Sigmoid colon (tissue), 7 donors: ENCODE measurements at places on chromosomes 2 and 18. TPM values are rescaled to one million over a fixed set of nuclear protein-coding genes. Genes with fewer than 3 reads are reported as not detected.

The IER3IP1 gene
- 11.1 TPM for total RNA-seq

The CCBE1 gene
- total RNA-seq = 52.7 TPM

The TOGARAM2 gene
- 0.82 TPM for total RNA-seq

The B3GNT7 gene
- total RNA-seq = 3.2 TPM

The PMAIP1 gene
- total RNA-seq = 1.1 TPM

The KIDINS220 gene
- total RNA-seq = 94.2 TPM

The DSC1 gene
- not detected for total RNA-seq

DNA sequence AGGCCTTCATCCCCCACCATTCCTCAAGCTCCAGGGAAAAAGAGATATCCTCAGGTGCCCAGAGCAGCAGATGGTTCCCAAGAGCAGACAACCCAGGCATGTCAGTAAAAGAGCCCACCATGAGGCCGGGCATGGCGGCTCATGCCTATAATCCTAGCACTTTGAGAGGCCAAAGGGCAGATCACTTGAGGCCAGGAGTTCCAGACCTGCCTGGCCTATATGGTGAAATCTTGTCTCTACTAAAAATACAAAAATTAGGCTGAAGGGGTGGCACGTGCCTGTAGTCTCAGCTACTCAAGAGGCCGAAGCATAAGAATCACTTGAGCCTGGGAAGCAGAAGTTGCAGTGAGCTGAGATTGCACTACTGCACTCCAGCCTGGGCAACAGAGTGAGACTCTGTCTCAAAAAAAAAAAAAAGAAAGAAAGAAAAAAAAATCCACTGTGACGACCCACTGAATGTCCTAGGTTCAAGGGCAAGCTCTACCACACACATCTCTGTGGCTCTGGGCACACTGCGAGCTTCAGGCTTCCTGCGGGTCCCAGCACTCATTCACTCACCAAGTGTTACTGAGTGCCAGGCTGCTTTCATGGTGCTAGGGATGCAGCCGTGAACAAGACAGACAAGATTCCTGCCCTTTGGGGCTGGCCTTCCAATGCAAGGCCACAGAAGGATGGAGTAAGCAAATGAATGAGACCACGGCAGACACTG, 6.5 kb upstream of the DUSP2 start:
- no peaks in the 10 kb centered on the region for H3K36me3 ChIP-seq
- H3K27me3 ChIP-seq = no peaks in the 10 kb centered on the region
- H3K27ac ChIP-seq = no peak overlapping the region
- H3K4me1 ChIP-seq = peaks cover 4% of the 10 kb centered on the region

GRCh38 chr2:74249406-74250122, 51.1 kb downstream of the MTHFD2 start:
- no peaks in the 10 kb centered on the region for H3K36me3 ChIP-seq
- no peaks in the 10 kb centered on the region for H3K27me3 ChIP-seq
- no peak overlapping the region for H3K4me3 ChIP-seq
- no peaks in the 10 kb centered on the region for H3K4me1 ChIP-seq

DNA sequence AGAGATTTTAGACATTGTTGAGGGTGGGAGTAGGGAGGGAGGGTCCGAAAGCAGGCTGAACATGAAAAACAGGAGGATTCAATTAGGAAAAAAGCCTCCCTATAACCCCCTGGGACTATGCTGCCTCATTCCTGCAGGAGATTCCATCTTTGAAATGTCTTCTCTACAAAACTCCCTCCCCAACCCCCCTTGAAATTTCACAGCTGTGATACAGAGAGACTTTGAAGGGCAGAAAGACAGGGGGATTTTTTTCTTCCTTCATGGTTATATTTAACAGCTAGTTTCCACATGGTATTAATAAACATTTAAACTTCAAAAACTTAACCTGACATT, 57.6 kb downstream of the TRIB2 start:
- H3K4me1 ChIP-seq = no peaks in the 10 kb centered on the region
- no peak for DNase-seq
- H3K27ac ChIP-seq = no peak overlapping the region
- H3K27me3 ChIP-seq = no peaks in the 10 kb centered on the region
- no peaks in the 10 kb centered on the region for H3K36me3 ChIP-seq

DNA sequence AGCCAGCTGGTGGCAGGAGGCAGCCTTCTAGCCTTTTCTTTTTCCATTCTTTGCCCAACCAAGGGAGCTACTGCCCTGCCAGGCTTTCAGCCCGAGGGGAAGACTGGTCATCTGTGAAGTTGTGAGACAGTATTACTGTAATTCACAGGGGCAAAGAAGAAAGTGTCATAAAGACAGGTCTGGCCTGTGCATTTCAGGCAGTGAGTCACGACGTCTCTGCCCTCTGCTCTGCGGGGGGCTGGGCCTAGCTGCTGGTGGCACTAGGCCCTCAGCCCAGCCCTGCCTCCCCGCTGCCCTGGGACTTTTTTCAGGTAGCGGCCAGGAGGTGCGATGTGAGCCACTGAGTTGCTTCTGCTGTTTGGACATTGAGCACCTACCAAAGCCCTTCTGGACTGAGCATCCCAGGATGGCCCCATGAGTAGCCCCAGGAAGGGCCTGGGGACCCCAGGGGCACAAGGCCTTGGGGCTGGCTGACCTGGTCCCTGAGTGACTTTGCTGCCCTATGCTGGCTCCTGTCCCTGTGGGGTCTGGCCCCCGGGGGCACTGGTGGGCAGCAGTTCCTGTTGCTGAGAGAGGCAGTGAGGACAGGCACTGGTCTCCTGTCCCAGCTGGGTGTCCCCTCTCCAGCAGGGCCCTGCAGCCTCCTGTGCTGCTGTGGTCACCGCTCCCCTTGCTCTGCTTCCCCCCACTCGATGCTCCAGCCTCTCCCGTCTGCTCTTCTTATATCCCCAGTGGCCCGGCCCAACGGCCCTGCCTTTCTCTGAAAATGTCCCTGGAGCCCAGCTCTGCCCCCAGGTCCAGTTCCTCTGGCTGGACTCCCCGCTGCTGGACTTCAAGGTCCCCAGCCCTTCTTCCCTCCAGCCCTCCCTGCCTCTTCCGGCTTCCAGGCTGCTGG, 7.0 kb downstream of the INHBB start:
- H3K36me3 ChIP-seq = no peaks in the 10 kb centered on the region
- H3K4me1 ChIP-seq = no peaks in the 10 kb centered on the region
- no peak overlapping the region for H3K27ac ChIP-seq
- no peaks in the 10 kb centered on the region for H3K27me3 ChIP-seq
- H3K4me3 ChIP-seq = no peak overlapping the region

DNA sequence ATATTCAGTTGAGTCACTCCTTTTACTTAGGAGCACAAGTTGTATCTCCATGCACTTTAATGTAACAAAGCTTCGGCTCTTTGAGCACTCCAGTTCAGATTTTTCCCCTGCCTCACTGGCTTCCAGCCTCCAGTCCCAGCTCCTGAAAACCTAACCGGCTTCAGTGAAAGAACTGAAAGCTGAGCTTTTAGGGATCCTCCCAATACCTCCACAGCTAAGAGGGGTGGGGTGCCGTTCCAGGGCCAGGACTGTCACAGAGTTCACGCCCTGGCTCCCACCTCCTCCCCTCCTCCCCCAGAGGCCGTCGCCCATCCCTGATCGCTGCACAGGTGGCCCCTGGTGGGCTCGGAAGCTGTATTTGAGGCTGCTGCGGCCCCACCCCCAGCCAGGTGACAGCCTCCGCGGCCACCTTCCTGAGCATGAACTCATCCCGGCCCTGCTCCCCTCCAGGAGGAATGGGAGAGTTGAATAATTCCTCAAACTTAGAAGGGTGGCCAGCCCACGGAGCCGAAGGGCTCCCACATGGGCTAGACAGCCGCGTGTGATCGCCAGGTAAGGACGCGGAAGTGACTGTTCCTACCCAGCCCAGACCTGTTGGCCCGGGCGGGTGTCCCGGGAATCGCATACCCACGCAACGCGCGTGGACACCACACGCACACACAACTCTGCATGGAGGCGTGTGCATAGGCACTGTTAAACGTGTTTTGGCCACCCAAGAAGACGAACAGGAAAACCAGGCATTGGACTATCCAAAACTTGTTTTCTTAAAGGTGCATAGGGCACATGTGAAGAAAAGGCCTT, 1.8 kb downstream of the MYO5B start:
- H3K4me3 ChIP-seq = peak overlapping the region; percentile 49
- peaks cover 19% of the 10 kb centered on the region for H3K27me3 ChIP-seq
- no peaks in the 10 kb centered on the region for H3K36me3 ChIP-seq

GRCh38 chr2:183248866-183249567, 124.8 kb downstream of the NUP35 start:
- no peak for DNase-seq
- H3K27me3 ChIP-seq = no peaks in the 10 kb centered on the region
- H3K27ac ChIP-seq = no peak overlapping the region
- no peaks in the 10 kb centered on the region for H3K4me1 ChIP-seq
- no peak overlapping the region for H3K4me3 ChIP-seq
- no peaks in the 10 kb centered on the region for H3K36me3 ChIP-seq

DNA sequence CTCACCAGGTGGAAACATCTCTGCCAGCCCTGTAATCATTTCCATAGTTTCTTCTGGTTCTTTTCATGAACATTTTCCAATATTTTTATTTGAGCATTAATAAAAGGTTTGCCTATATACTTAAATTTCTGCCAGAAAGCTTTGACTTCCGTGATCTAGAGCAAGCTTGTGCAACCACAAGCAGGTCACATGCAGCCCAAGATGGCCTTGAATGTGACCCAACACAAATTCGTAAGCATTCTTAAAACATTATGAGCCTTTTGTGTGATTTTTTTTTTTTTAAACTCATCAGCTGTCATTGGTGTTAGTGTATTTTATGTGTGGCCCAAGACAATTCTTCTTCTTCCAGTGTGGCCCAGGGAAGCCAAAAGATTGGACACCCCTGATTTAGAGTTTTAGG, 51.6 kb downstream of the NEDD4L start:
- no peaks in the 10 kb centered on the region for H3K27me3 ChIP-seq
- H3K27ac ChIP-seq = no peak overlapping the region
- H3K4me1 ChIP-seq = no peaks in the 10 kb centered on the region
- no peak overlapping the region for H3K4me3 ChIP-seq
- no peaks in the 10 kb centered on the region for H3K36me3 ChIP-seq

DNA sequence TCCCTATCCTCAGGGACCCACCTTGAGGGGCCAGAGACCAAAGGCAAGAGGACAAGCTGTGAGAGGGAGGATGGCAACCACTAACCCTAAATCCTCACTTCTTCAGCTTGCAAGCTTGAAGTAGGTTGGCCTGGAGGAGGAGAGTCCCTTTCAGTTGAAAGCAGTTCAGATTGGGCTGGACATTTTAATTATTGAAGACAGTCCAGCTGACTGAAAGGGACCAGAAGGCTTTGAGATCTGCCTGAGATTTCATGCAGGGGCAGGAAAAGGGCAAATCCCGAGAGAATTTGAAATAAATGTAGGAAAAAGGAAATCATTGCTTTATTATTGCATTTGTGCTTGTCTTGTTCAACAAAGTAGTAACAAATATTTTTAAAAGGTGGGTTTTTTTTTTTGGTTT, 118.9 kb upstream of the STON1 start:
- no peaks in the 10 kb centered on the region for H3K27me3 ChIP-seq
- H3K36me3 ChIP-seq = no peaks in the 10 kb centered on the region
- no peak overlapping the region for H3K27ac ChIP-seq
- H3K4me1 ChIP-seq = peaks cover 16% of the 10 kb centered on the region

DNA sequence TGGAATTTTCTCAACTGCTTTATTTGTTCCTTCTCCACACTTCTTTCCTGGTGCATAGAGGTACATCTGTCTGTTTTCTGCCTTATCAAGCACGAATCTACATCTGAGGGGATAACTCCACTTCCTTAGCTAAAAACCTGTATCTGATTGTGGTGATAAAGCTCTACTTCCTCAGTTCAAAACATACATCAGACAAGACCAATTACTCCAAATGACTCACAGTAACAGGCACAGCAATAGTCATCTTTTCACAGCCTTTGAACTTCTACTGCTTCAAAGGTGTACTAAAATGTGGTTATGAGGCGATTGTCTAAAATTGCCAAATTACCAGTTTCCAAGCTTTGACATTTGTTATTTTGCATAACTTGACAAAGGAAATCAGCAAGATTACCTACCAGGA, 803.6 kb upstream of the ZEB2 start:
- H3K36me3 ChIP-seq = no peaks in the 10 kb centered on the region
- DNase-seq = no peak
- no peaks in the 10 kb centered on the region for H3K27me3 ChIP-seq
- H3K4me3 ChIP-seq = no peak overlapping the region
- no peaks in the 10 kb centered on the region for H3K4me1 ChIP-seq

DNA sequence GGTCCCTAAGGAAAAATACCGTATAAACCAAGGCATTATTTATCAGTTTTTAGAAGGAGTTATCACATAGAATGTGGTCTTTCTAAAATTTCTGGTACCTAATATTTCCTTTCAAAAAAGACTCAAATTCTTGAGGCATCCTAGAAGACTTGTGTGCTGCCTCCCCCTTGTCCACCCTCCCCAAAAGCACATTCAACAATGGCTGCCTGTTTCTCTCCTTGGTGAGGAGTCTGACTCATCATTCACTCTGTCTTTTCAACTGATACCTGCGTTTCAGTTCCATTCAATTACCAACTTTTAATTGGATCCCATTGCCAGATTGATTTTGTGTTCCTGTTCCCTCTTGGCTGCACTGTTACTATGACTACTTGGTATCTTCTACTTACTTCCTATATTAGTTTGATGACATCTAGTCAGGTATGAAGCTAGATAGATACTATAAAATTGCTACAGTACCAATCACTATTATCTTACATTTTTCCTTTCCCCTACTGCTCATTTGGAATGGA, 72.9 kb downstream of the XRCC5 start:
- no peaks in the 10 kb centered on the region for H3K27me3 ChIP-seq
- no peak overlapping the region for H3K27ac ChIP-seq
- H3K4me1 ChIP-seq = no peaks in the 10 kb centered on the region
- H3K36me3 ChIP-seq = no peaks in the 10 kb centered on the region
- no peak for DNase-seq

DNA sequence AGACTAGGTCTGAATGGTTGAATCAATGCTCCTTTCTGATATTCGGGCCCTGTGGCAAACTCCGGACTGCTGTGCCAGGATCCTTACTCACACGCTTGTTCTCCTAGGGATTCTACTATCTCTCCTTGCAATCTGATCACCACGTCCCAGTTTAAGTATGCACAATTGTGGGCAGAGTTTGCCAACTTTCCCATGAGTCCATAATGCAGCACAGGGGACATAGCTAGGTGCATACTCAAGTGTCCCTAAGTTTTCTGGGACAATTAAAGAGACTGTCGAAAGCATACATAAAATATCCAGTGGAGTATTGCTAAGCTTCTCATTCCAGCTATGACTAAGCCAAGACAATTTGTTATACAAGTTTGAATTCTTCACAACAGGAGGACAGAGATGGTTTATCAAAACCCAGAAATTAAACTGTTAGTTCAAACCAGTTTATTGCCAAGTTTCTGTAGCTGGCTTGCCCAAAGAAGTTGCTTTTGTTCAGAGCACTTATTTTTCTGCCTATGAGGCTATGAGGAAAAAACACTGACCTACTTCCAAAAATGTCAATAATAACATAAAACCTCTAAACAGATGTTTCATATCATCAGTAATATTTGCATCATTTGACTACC, 136.1 kb downstream of the EXOC6B start:
- no peak overlapping the region for H3K4me3 ChIP-seq
- no peak overlapping the region for H3K27ac ChIP-seq

- H3K4me3 ChIP-seq = no peak overlapping the region
- H3K36me3 ChIP-seq = no peaks in the 10 kb centered on the region
- H3K4me1 ChIP-seq = peaks cover 5% of the 10 kb centered on the region
- no peaks in the 10 kb centered on the region for H3K27me3 ChIP-seq
- H3K27ac ChIP-seq = peak overlapping the region; percentile 20
Measured at GRCh38 chr2:28101892-28102291, 211.4 kb downstream of the BABAM2 start.
